ENCODE measurements at places on chromosomes 11 and 22.
A peak's percentile ranks its signal among the peaks of the same experiment; 100 is the strongest.

- DNase-seq: peak; percentile 34
Observed at GRCh38 chr22:17842386-17842785, 68.1 kb upstream of the BID start.

DNA sequence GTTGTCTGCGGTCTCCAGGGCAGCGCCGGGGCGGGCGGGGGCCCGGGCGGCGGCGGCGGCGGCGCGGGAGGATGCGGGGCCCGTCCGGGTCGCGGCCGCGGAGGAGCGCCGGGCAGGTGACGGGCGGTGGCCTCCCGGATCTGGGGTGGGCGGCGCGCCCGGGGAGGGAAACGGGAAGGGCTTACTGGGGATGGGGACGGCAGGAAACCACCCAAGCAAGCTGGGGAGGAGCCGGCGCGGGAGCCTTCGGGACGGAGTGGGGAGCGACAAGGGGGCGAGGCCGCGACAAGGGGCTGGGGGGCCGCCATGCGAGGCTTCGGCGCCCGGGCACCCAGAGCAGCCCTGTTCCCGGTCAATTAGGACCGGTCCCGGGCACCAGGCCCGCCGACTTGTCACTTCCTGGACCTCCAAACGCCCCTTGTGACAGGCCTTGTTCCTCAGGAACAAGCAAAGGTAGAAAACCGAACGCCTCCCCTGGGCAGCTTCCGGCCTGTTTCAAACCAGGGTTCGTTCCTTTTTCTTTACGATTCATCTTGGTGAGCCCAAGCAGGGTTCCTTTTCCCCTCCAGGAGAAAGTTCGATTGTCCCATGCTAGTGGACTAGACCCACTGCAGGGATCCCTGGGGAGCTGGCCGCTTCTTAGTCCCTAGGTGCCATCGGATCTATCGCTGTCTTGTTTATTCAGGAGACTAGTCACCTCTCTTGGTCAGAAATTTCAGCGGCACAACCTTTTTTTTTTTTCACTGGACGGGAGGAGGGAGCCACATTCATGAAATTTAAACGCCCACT is 492 bp downstream of the JHY start:
- DNase-seq: peak; percentile 43

DNA sequence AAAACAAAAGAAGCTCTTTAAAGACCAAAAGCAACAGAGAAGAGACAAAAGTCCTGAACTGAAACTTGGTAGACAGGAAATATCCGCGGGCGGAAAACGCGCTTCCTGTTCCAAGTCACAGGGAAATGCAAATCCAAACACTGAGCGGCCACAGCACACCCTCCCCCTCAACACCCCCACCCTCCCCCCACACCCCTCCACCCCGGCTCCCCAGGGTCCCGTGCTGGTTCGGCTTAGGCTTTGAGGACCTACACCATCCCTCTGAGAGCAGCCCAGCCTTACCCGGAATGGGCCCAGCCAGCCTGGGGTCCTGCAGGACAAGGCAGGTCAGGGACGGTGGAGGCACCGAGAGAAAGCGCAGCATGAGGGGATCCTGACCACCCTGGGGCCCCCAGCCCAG is 160.4 kb downstream of the BRD1 start:
- no peak for DNase-seq

GRCh38 chr11:106463154-106463553 is 385.7 kb downstream of the AASDHPPT start:
- DNase-seq: no peak

DNA sequence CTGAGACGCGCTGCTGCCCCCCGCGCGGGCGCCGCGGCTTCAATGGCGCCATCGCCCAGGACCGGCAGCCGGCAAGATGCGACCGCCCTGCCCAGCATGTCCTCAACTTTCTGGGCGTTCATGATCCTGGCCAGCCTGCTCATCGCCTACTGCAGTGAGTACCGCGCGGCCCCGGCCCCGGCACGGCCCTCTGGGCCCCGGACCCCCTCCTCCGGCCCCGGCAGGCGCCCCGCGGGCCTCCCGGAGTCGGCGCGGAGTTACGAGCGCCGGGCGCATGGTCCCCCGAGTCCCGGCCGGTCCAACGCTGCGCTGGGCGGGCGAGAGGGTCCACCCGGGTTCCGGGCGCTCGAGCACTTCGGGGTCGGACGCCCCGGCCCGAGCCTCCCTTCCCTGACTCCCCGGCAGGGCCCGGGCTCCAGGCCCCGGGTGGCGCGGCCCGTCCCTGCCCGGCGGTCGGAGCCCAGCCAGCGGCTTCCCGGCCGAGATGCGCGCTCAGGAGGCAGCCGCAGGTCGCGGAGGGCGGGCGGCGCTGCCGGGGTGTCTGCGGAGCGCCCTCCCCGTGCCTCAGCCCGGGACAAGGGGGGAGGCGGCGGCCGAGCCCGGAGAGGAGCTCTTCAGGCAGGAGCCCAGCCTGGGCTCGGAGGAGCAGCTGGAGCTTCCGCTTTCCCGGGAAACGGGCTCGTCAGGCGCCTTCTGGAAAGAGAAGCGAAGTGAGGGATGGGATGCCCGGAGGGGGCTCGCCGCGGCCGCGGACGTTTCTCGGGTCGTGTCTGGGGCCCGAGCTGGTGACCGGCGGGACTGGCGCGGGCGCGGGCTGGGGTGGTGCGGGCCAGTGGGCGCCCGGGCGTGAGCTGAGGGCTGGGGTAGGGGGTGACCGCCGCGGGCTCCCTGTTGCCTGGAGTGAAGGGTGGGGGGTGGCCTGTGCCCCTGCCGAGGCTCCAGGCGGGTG is 1337.8 kb downstream of the BRD1 start:
- DNase-seq: no peak

DNA sequence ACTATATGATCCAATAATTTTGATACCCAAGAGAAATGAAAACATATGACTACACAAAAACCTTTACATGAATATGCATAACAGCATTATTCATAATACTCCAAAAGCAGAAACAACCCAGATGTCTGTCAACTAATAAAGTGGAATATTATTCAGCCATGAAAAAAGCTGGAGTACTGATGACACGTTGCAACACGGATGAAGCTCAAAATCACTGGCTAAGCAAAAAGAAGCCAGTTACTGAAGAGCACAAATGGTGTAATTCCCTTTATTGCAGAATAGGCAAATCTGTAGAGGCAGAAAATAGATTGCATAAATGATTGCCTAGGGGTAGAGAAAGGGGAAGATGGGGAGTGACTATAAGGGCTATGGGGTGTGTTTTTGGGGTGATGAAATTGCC is 117.6 kb upstream of the FGF3 start:
- no peak for DNase-seq

- DNase-seq: no peak
Observed at GRCh38 chr11:110179064-110179463, 85.9 kb downstream of the ZC3H12C start.

DNA sequence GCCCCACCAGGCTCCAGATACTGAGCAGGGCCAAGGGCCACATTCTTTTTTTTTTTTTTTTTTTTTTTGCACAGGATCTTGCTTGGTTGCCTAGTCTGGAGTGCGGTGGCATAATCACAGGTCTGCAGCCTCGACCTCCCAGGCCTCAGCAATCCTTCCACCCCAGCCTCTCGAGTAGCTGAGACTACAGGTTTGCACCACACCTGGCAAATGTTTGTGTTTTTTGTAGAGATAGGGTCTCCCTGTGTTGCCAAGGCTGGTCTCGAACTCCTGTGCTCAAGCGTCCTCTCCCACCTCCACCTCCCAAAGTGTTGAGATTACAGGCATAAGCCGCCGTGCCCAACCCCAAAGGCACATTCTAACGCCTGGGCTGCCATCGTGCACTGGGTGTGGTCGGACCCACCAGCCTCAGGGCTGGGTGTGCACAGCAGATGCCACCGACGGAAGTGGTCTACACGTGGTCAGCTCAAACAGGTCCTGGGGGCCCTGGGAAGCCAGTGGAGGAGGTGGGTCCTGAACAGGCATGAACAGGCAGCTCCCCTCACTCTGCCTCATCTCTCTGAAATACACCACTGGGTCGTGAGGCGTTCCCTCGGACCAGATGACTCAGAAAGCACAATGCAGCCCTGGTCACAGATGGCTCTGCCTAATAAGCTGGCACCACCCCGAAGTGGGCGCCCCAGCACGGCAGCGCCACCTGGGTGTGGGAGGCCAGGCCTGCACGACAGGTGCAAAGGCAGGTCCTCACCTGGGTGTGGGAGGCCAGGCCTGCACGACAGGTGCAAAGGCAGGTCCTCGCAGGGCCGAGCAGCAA is 5.1 kb upstream of the B4GALNT4 start:
- peak; percentile 45 for DNase-seq

DNA sequence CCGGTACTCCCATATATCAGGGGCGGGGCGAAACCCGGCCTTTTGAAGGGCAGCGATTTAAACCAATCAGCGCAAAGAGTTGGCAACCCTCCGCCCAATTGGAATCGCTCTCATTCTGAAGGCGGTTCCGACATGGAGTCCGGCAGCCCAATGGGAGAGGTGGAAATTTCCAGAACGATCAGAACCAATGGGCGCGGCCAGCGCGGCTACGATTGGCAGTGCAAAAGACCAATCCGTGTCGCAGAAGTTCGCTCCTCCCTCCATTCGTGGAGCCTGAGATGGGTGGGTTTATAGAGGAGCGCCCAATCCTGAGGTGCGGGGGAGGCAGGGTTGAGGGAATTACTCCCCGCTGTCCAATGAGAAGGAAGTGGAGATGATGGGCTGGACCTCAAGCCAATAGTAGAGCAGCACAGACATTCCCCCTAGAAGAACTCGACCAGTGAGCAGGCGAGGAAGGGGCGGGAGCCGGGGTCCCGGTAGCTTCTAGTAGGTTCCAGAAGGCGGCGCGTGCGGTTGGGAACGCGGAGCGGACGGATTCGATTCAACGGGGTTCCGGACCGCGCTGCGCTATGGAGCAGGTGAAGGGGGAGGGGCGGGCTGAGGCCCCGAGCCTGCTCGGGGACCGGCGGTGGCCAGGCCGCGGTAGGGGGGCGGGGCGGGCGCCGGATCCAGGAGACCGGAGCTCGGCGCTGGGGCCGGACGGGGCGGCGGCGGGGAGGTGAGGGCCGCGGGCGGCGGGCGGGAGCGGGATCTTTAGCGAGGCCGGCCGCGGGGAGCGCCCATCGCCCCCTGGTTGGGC is at the start of gene STIP1:
Gene STIP1, plus strand, starts transcription at position 479 of the 799 bp plus-strand sequence. Its CDS starts 91 bp downstream, at position 570.
- DNase-seq: peak; percentile 100

DNA sequence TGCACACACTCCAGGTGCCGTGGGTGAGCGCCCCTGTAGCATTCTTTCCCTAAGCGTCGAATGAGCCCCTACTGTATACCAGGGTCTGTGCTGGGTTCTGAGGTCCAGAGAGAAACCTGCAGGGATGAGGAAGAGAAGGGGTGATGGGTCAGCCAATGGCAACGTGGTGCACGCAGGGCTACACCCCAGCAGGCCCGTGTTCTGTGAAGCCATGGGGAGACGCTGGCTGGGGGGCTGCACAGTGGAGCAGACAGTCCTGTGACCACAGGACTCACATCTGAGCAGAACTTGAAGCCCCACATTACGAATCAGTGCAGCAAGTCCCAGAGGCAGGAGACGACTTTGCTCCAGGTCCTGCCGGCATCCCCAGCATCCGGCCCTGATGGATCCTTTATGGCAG is 1481.4 kb downstream of the BRD1 start:
- no peak for DNase-seq

DNA sequence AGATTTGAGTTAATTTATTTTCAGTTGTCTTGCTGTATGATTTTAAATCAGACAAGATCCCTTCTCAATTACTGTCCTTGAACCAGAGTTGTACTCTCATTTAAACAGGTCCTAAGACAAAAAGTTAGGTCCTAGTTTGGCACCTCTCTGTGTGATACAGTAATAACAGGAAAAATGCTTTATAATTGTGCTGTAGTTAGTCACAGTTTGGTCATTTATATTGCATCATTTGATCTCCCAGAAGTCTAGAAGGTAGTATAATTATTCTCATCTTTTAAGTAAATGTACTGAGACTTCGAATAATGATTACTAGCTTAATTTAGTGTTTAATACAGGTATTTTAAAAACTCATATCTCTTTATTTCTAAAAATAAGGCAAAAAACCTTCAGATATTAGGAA is 18.1 kb upstream of the LUZP2 start:
- DNase-seq: no peak

GRCh38 chr11:65377036-65377435 is 5.4 kb downstream of the SLC25A45 start:
- DNase-seq: no peak

GRCh38 chr22:33853200-33854097 is 66.8 kb downstream of the LARGE1 start:
- DNase-seq: peak; percentile 1

- DNase-seq: no peak
Observed at GRCh38 chr22:23177197-23177596, 3.1 kb upstream of the BCR start.

GRCh38 chr11:94424011-94424410 is 22.8 kb upstream of the GPR83 start:
- no peak for DNase-seq

GRCh38 chr11:24560324-24560723 is 63.5 kb downstream of the LUZP2 start:
- no peak for DNase-seq

DNA sequence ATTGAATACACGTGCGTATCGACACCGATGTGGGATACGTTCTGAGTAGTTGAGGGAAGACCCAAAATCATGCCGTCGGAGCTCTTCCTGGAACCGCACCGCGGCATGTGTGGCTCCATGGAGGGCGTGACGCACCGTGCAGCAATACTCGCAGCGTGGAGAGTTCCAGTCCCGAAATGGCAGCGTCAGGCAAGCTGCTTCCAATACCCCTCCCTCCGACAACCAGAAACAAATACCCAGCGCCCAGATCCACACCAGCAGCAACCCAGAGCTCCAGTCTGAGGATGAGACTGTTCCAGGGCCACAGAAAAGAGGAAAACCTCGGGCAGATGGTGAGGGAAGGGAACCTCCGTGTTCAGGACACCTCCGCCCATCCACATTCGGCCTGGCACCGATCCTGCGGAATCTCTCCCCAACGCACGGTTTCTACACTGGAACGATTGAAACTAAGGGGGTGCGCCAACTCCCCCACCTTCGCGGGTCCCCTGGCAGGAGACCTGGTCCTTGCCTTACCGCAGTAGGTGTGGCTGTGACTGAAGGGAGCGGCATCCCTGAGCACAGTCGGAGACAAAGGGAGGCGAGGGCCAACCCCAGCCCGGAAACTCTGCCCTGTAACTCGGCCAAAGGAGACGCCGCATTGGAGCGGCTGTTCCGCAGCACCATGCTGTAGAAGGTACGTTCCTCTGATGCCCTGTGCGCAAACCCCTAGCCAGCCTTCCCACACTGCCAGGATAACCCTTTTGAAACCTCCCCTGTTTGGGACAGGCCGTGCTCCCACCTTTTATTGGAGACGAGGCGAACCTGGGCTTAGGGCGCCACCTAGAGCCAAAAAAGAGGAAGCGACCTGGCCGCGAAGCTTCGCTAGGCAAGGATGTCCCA is 28.2 kb downstream of the DBX1 start:
- DNase-seq: peak; percentile 7

DNA sequence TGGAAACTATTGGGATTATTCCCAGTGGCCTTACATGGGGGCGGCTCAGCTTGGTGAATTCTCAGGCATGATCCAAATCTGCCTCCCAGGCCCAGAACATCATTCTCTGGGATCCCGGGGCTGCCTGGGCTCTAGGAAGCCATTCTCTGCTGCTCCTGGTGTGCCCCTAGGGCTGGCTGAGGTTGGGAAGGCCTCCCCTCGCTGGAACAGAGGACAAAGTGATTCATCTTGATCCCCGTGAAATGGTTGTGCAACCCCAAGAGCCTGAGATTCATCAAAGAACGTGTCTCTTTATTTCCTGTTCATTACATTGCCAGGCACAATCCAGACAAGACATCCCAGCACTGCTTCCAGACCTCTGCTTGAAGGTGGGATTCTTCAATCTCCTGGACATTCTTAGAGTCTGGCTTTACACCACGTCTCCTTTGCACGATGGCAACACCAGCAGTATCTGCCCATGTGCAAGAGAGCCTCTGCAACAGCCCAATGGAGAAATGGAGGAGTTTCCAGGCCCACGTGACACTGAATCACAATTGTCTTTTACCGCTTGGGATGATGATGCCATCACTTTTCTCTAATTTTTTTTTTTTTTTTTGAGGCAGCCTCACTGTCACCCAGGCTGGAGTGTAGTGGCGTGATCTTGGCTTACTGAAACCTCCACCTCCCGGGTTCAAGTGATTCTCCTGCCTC is 52.3 kb downstream of the TST start:
- no peak for DNase-seq

Measured in stimulated activated naive CD4-positive, alpha-beta T cell treated with Interleukin-2 at 50 U/mL for 16 hours (primary cell).